ENCODE measurements at places on chromosomes 2 and 18. TPM values are rescaled to one million over a fixed set of nuclear protein-coding genes. Genes with fewer than 3 reads are reported as not detected.

ANKRD36 gene
- total RNA-seq, result 32.3 TPM

MSH2 gene
- total RNA-seq, result 54.2 TPM

OSR1 gene
- total RNA-seq, result 6.9 TPM

STARD6 gene
- not detected for total RNA-seq

All from PC-9 (cell line).